ENCODE measurements at places on chromosomes 13 and 19.

DNA sequence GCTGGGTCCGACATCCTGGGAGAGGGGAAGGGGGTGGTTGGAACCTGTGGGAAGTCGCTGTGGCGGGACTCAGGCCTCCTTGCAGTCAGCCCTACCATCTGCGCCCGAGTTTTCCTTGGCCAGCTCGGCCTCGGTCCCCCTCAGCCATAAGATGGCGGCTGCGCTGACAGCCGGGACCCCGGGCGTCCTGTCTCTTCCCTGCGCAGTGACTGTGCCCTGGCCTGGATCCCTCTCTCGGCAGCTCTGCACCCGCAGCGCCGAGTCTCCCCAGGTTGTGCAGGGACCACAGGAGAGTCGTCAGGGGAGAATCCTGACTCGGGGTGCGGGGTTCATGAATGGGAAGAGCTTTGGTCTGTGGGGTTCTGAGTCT, 345 bp downstream of the ZNF257 start:
- DNase-seq, result no peak

DNA sequence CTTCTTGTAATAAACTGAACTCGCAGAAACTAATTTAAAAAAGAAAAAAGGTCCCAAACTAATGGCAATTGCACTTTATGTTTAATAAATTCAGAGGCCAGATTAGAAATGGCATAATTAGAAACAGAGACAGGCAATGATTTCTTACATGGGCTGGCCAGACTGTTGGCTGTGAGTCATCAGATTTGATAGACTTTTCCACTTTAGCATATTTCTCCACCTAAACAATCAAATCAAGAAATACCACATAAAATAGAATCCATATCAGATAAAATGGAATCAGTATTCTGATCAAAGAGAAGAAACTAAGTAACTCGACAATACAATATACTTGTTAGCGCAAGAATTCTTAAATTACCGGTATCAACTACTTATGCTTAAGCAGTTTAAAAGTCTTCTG, 29.0 kb downstream of the EXOSC8 start:
- no peak for DNase-seq

- DNase-seq, result peak; percentile 91
These were observed 8.6 kb downstream of the LTBP4 start for GRCh38 chr19:40609561-40610395.

- DNase-seq, result no peak
These were observed 20.0 kb downstream of the PNMA8A start for GRCh38 chr19:46451352-46451751.

DNA sequence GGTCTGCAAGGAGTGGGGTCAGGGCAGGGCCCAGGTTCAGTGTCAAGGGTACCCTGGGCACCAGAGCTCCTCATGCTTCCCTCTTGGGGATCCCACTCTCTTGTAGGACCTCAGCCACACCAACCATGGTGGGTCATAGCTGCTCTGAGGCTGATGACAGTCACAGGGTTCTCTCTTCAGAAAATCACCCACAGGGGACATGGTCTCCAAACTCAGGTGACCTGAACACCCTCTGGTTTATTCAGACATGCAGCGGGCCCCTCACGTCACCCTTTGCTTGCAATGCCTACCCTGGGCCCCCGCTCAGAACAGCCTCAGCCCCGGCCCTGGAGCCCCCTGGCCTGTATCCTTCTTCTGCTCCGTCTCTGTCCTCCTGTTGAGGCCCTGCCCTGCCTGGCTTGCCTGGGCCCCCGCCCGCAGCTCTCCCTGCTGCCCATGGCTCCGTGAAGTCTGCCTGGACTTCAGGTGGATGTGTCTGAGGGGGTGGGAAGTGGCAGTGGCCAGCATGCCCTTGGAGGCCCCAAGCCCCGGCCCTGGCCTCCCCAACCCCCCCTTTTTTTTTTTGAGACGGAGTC, 20.4 kb downstream of the CHERP start:
- no peak for DNase-seq

GRCh38 chr19:47839913-47840312, 18.2 kb downstream of the CRX start:
- DNase-seq, result no peak

DNA sequence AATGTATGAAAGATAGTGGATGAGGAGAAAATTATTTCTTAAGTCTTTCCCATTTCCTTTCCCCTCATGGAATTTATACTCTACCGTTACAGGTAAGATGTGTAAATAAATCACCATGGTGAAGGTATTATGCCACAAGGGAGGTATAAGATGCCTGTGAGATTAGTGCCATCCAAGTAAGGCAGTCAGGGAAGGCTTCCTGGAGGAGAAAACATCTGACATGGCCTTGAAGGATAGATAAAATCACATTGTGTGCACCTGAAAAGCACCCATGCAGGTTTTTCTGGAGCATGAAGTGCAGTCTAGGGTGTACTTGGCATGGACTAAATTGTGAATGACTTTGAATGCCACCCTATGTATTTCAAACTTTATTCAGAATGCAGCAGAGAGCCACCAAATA, 15.3 kb downstream of the MBNL2 start:
- DNase-seq, result no peak

DNA sequence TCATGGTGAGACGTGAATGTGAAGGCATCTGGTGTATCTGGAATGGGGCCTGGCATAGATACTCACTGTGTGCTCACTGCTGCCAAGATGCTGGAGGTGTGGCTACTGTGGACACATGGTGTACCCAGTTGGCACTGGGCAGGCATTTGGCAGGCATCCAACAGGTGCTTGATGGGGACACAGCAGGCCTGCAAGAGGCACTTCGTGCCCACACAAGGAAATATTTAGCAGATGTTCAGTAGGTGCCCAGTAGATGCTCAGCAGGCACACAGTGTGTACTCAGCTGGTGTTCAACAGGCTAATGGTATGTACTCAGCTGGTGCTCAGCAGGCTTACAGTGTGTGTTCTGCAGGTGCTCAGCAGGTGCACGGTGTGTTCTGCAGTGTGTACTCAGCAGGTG, 14.2 kb downstream of the CRTC1 start:
- no peak for DNase-seq

- peak; percentile 77 for DNase-seq
These were observed 12.4 kb downstream of the SNRNP70 start for GRCh38 chr19:49097453-49098288.

DNA sequence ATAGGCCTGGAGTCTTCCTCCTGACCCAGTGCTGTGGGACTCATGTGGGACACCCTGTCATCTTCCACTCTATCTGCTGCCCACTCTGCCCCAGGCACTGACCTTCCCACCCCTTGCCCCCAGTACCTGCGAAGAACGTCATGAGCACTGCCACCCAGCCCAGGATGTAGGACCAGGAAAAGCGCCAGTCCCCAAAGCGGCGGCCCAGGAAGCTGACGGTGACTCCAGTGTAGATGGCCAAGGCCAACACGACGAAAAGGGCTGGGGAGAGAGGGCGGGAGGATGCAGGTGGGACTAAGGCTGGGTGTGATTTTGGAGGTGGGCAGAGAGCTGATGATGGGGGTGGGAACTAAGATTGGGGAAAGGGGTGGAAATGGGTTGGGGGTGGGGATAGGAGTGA, 7.4 kb downstream of the LIM2 start:
- no peak for DNase-seq

DNA sequence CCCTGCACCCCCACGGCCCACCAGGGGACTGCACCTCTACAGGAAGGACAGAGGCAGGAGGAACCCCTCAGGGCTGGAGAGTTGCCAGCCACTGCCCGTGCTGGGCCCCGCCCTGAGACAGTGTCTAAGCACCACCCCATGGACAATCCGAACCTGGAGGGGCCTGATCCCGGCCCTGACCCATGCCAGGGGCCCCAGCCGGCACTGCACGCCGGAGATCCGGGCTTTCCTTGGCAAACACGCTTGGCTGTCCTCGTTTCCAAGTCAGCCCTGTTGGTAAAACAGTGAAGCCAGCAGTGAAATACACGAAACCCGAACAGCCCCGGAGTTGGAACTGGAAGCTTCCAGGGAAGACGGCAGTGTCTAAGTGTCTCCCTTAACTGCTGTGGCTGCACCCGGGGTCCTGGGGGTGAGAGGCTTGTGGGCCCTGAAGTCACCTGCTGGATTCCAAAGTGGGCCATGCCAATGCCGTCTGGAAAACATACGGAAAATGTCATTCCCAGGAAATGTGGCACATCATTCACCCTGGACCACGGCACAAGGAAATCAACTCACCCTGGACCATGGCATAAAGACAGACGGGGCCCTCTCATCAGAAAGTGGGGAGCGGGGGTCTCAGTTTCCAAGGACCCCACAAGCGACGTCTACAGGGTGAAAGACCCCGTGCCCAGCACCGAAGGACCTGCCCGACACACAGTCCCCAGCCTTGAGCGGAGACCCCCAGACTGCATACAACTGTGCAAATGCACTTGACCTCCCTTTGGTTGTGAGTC, 30.9 kb downstream of the RASA3 start:
- no peak for DNase-seq

GRCh38 chr19:24074720-24075454, 12.1 kb upstream of the ZNF254 start:
- no peak for DNase-seq

GRCh38 chr19:49872245-49873128, 4.7 kb downstream of the AKT1S1 start:
- DNase-seq, result no peak

DNA sequence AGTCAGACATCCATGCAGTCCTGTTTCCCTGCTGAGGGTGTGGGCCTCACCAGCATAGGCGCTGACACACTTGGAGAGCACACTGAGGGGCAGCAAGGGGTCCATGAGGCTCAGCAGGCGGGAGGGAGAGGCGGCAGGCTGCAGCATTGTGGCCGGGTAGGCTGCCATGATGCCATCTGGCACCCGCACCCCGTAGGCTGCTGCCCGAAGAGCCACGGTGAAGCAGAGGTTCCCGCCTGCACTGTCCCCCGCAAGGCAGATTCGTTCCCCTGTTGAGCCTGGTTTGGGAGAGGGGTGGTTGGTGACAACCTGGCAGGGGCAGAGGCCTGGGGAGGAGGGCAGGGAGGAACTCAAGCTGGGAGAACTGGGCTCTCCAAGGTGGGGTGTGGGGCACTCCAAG, 16.0 kb upstream of the CNFN start:
- no peak for DNase-seq

DNA sequence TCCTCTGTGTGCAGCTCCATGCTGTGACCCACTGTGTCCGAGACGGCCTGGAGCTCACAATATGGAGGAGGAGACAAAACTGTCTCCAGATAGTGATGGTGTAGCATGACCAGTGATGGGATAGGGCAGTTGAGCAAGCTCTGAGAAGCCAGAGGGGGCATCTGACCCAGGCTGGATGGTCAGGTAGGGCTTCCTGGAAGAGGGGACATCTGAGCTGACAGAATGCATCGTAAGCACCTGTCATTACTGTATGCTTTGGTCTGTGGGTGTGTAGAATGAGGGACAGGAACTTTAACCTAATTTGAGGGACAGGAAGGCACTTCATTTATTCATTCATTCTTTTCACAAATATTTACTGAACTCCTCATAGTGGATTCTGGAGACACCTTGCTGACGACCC, 6.5 kb upstream of the TOMM40 start:
- DNase-seq, result no peak

GRCh38 chr19:50459067-50459456, 17.2 kb upstream of the EMC10 start:
- no peak for DNase-seq

DNA sequence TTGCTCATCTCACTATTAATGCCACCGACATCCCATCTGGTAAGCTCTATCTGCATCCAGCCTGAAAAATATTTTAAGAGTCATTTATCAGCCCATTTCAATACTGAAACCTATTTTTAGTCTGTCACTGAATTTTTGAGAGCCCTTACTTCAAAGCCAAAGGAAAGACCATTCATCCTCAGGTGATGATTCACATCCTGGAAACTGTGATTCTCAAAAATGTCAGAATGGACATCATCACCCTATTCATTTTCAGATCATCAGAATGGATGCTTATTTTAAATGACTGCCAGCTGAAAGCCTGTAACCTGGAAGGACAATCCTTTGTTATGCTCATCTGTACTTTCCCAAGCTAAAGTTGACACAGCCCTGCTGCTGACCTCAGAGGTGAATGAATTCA, 27.0 kb downstream of the TNFSF11 start:
- DNase-seq, result no peak

DNA sequence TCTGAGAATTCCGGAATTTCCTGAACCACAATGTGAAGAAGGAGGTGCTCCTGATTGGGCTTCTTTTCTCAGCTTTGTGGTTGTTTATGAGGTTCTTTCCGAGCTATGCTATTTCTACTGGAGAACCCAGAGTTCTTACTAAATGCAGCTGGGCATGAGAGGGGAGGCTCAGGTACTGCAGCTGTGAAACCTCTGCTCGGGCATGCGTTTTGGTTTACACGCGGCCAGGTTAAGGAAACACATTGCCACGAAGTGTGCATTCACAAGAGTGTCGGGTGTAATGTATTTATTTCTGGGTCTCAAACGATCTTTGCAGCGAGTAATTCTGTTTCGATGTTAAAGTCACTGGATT, 661 bp upstream of the MIR17HG start:
- DNase-seq, result peak; percentile 65

DNA sequence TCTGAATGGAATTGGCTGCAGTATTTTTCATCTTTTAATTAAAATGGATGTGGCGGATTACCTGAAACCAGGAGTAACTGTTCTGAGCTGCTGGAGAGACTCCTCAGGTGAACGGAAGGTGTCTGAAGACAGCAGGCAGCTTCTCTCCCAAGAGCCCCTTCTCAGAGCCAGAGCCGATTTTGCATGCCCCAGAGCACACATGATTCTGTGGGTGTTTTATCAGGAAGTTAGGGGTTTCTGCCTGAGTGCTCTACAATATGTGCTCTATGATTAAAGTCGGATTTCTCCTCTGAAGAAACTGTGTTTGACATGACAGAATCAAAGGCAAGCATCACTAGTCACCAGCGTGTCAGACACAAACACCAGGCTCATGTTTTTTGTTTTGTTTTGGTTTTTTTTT, 60.7 kb upstream of the MCF2L start:
- no peak for DNase-seq

- no peak for DNase-seq
These were observed 119.7 kb upstream of the SPATA13 start for GRCh38 chr13:24040835-24041234.

DNA sequence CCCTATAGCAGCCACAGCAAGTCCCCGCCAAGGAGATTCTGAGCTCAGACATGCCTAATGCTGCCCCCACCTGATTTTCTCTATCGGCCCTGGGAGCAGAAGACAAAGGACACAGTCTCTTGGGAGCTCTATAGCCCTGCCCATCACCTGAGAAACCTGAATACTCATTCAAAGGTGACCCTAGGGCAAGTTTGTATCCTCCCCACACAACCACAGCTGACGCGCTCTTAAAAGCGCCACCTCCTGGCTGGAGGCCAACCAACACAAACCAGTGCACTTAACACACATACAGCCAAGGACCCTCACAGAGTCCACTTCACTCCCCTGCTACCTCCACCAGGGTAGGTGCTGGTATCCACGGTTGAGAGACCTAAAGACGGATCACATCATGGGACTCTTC, 8.8 kb upstream of the IGFL4 start:
- no peak for DNase-seq
